Inflammatory macrophage treated with lipopolysaccharide for 1 hour (primary cell): ENCODE measurements at places on chromosomes 12 and 14.

DNA sequence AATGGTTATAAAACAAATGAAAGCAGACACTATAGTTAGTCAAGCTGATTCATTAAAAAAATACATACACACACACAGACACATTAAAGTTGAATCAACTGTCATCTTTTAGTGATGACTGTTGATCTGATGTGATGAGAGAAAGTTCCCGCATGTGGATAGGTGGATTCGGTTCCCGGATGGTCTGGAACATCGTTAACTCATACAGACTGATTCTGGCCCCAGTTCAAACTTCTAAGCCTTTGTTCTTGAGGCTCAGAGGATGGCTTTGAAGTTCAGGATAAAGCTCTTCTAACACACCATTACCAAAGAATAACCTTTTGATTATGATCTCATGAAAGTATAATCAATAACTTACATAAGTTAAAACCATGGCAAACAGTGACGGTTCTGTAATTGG, 27.5 kb downstream of the WIF1 start:
- DNase-seq, result no peak

DNA sequence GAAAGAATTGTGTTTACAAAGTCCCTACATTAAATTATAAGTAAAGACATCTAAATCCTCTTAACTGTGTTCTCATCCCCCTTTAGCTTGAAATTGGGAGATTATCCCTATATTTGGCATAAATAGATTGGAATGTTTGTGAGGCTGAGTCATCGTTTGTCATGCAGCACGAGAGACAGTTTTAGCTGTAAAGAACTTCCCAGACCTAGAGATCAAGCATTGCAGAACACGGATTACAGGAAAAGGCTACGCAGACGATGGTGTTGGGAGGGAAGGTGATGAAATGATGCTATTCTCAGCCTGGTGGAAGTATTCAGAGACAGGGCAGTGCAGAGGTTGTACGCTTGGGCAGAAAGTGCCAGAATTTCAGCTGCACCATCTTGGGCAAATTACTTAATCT, 93.8 kb downstream of the PTPRB start:
- DNase-seq, result no peak

DNA sequence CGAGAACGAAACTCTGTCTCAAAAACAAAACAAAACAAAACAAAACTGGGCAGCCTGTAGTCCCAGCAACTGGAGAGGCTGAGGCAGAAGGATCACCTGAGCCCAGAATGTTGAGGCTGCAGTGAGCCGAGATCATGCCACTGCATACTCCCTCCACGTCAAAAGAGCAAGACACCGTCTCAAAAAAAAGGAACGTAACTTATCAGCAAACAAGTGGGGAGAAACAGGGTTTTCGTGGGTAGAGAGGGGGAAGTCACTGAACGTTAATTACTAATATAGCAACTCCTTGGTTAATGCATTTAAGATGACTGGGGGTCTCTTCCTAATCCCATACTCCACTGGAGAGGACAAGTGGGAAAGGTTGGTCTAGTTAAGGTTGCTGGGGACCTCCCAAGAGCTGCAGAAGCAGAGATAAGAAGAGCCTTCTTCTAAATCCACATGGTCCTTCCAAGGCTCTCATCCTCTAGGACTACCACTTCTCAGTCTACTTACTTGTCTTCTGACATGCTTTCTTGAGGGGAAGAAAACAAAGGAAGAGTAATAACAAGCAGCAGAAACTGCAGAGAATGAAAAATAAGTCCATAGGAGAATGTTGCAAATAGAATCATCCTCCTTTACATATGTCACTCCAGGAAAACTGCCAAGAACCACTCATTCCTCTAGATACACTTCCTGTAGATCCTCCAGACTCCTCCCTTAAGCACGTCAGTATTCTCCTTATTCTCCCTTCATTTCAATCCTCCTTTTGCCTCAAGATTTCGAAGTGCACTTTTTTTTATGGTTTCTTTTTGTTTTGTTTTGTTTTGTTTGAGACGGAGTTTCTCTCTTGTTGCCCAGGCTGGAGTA, 5.8 kb downstream of the NUMB start:
- DNase-seq, result no peak

- DNase-seq, result no peak
Measured at GRCh38 chr12:39368096-39368495, 74.8 kb downstream of the KIF21A start.

GRCh38 chr12:47033789-47034555, 45.4 kb upstream of the PCED1B start:
- no peak for DNase-seq

DNA sequence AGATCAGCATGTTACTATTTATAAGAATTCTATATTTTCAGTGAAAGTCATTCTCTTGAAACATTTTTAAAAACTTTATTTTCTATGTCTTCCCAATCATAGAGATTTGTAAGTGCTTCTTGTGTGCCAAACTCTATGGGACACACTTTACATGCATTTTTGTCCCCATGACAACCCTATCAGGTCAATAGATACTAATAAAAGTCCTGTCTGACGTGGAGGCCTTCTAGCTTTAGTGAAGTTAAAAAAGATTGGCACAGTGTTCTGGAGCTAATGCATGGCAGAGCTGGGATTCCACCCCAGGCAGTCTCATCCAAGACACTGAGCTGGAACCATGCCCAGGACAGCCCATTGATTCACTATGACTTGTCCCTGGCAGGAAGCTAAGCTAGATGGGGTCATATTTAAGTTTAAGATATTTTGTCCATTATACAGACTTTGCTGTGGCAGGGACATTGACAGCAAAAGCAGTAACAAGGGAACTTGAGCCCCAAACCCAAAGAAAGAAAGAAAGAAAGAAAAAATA, 28.1 kb downstream of the TTC6 start:
- no peak for DNase-seq

DNA sequence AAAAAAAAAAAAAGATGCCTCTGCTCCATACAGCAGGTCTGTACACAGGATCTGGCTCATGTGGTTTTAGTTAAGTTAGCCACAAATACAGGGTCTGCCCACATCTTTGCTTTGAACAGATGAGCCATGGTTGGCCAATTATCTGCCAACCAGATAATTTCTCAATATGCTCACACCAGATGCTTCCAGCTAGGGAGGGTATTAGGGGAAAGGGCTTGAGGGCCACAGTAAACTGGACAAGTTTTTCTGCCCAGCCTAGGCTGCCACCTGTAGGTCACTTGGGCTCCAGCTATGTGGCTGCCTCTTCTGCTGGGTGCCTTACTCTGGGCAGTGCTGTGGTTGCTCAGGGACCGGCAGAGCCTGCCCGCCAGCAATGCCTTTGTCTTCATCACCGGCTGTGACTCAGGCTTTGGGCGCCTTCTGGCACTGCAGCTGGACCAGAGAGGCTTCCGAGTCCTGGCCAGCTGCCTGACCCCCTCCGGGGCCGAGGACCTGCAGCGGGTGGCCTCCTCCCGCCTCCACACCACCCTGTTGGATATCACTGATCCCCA, 776 bp downstream of the RDH5 start:
- DNase-seq, result peak; percentile 60

- DNase-seq, result no peak
Measured at GRCh38 chr14:101619484-101619883, 58.2 kb downstream of the DIO3 start.

GRCh38 chr14:100788942-100789341, 37.0 kb upstream of the MEG3 start:
- DNase-seq, result no peak

- DNase-seq, result no peak
Measured at GRCh38 chr12:75116646-75117198, 92.9 kb downstream of the KCNC2 start.

GRCh38 chr14:72513965-72514659, 379.8 kb downstream of the DPF3 start:
- DNase-seq, result peak; percentile 57

GRCh38 chr12:56998981-56999380, 7.4 kb downstream of the ZBTB39 start:
- DNase-seq, result no peak

DNA sequence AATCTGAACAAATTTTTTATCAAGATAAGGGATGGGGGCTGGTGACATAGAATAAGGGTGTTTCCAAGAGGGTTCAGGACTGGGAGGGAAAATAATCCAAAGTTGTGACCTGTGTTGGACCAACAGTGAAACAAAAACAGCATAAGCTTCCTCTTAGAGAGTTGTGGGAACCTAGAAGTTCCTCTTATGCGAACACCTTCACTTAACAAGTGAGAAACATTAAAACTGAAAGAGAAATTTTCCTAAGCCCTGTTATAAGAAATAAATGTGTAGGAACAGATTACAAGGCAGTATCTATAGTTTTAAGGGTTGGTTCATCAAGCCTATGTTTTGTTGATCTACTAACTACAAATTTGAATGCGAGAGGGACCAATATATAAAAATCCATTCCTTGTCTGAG, 58.4 kb downstream of the LLPH start:
- DNase-seq, result peak; percentile 40

DNA sequence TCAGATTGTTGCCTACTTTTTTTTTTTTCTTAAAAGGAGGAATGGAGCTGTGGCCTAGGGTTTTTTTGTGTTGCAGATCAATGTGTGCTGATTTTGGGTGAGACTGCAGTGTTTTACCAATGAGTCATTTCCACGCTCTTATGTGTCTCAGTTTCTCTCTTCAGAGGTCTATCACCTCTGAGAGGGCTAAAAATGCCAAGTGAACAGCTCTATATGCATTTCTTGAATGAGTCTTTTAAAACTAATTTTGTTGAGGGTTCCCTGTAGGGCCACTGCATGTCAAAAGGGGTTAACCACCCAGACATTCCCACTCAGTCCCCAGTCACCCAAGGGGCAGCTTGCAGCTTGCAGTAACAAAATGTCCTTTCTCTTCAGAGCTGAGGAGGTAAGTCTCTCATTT, 24.3 kb upstream of the GLIPR1L2 start:
- no peak for DNase-seq

DNA sequence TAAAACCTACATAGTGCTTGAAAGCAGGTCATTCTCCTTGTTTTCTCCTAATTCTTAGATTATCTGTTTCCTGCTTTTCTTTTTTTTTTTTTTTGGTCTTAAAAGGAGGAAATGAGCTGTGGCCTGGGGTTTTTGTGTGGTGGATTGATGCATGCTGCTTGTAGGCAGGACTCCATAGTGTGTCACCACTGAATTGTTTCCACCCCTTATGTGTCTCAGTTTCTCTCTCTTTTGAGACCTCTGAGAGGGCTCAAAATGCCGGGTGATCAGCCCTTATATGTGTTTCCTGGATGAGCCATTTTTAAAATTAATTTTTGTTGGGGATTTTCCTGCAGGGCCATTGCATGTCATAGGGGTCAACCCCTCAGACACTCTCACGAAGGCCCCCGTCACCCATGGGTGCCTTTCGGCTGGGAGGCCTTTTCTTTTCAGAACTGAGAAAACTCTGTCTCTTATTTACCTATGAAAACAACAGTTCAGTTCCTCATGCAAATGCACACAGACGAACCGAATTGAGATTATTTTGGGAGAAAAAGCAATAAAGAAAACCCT, 32.0 kb upstream of the LRRK2 start:
- peak; percentile 51 for DNase-seq

DNA sequence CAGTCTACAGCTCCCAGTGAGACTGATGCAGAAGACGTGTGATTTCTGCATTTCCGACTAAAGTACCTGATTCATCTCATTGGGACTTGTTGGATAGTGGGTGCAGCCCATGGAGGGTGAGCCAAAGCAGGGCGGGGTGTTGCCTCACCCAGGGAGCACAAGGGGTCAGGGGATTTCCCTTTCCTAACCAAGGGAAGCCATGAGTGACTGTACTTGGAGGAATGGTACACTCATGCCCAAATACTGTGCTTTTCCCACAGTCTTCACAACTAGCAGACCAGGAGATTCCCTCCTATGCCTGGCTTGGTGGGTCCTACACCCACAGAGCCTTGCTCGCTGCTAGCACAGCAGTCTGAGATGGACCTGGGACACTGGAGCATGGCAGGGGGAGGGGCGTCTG, 21.0 kb upstream of the ABCC9 start:
- DNase-seq, result no peak

DNA sequence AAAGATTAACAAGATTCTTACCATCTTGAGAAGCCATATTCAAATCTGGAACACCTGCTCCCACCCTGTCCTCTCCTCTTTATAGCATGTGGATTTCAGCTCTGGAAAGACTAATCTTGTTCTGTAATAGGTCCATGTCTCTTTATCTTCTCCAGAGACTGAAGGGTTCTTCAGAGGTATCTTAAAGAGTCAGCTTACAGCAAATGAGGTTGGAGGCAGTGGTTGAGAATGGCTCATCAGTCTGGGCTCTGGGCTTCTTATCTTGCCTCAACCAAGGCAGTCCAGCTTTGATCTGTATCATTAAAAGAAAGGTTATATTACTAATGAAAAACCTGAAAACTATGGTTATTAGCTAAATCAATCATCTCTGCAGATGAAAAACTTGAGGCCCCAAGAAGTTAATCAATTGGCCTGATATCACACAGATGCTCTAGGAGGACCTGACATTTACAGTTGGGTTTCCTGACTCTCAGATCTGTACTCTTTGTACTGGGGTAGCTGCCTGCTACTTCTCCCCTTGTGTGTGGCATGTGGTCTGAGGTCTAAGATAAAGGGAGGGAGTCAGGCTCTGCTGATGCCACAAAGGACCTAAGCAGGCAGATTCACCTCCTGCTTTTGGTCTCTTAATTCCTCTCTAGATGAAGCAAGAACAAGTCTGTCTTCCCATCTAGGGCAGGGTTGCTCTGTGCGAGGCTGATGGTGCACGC, 1.7 kb upstream of the AKAP6 start:
- DNase-seq, result no peak

DNA sequence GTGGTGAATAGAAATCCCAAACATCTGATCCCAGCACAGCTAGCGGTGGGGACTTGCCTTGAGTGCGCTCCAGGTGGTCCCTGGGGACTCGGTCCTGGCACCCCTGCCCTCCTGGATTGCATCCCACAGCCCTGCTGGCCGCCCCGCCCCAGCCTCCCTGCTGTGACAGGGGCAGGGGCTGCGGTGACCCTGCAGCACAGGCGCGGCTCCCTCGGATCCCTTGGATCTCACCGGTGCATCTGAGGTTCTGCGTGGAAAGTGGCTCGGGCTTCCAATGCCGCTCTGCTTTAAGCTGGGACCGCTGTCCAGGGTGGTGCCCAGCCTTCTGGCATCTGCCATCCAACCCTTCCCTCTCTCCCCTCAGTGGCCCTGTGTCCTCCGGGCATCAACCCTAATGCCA, 16.0 kb downstream of the ANKRD9 start:
- no peak for DNase-seq

DNA sequence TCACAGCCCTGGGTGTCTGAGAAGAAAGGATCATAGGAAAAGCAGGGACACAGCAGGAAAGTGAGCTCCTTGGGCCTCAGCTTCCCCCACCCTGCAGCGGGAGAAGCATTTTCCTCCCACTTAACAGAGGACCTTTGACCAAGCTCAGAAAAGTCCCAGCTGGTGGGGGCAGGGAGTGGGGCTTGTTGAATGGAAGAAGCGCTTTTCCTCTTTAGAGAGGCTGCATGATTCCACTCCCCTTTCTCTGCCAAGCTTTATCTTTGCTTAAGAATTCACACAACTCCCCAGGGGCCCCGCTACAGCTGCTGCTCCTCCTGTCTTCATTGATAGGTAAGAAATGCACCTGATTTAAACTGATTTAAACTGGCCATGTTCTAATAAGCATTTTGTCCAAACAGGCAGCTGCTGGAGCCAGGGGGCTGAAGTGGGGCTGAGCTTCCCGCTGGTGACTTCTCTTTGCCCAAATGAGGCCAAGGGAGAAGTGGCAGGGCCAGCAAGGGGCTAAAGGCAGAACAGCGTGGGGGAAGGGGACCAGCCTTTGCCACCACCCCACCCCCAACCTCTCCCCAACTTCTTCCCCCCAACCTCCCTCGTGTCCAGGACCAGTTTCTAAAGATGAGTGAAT, 1.7 kb upstream of the PAPLN start:
- DNase-seq, result no peak
